ENCODE measurements at places on chromosomes 7 and 10. TPM values are rescaled to one million over a fixed set of nuclear protein-coding genes. Genes with fewer than 3 reads are reported as not detected.

ZNF518A gene
- polyA plus RNA-seq = 2.1 TPM

TUBB8 gene
- polyA plus RNA-seq = 0.04 TPM

ERVW-1 gene
- not detected for polyA plus RNA-seq

TUBAL3 gene
- not detected for polyA plus RNA-seq

ACBD5 gene
- 7.7 TPM for polyA plus RNA-seq

NOS3 gene
- 2.9 TPM for polyA plus RNA-seq

PILRB gene
- polyA plus RNA-seq = 22.2 TPM

CLDN4 gene
- 4.4 TPM for polyA plus RNA-seq

GTF2IRD1 gene
- polyA plus RNA-seq = 21.9 TPM

RBM20 gene
- polyA plus RNA-seq = 0.15 TPM

CCL26 gene
- not detected for polyA plus RNA-seq

ZMIZ2 gene
- 22.9 TPM for polyA plus RNA-seq

PLCE1 gene
- polyA plus RNA-seq = 2.2 TPM

ARMC3 gene
- polyA plus RNA-seq = not detected

Measured in IMR-90 (cell line).